ENCODE measurements at places on chromosomes 7 and 10.
A peak's percentile ranks its signal among the peaks of the same experiment; 100 is the strongest.

GRCh38 chr10:93420944-93421825 lies 60.9 kb downstream of the MYOF start:
- no peak for DNase-seq

DNA sequence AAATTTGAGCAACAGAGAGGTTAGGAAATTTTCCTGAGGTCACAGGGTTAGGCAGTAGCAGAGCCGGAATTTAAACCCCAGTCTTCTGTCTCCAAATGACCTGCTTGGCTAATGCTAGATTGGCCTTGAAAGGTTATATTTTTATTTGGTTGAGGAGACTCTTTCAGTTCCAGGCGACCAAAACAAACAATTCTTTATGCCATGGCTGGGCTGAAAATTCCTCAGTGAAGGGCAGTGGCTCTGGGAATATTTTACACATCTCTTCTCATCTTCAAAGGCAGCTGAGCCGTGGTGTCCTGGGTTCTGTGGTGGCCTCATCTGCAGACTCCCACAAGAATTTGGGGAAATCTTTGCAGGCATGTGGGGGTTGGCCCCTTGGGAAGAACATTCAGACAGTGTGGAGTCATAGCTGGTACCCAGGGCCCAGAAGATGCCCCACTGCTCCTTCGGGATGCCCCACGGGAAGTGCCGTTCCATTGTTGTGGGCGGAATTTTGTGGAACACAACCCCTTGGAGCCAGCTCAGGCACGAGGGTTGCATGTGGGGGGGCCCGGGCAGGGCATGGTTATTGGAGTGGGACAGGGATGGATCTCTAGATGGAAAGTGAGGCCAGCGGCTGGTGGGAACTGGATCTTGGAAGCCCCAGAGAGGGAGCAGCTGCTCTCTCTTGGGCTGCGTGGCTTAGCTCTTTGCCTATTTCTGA lies 33.2 kb downstream of the RPS24 start:
- no peak for DNase-seq

DNA sequence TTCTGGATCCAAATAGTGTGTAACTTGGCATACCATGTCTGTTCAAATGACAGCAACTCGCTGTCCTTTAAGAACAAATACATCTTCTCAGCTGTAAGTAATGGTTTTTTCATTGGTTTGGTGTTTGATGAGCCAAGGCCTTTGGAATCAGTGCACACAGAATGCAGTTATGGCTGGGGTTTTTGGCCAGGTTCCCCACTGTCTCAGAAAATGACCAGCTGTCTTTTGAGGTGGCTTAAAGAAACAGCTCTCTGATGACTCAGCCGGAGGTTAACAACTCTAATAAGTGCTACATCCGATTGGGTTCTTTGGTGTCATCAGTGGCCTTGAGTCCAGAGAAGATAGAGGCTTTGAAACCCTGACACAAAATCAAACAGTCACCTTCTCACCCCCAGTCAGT lies 688.4 kb downstream of the REEP3 start:
- peak; percentile 43 for DNase-seq

DNA sequence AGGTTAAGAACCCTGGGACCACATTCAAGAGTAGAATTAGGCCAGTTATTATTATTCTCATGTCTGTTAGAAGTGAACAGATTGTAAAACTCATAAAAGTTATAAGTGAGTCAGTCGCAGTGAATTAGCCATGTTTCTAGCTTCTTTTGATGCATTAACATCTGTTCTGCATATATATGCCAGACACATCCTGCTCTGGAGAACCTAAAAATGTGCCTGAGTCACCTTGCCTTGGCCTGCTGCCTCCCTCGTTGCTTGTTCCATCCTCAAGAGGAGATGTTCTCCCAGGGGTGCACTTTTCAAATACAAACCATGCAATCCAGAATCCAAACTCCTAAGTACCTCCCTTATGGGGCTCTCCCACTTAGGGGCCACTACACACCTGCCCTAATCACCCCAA lies 14.8 kb downstream of the TSPAN12 start:
- no peak for DNase-seq

- DNase-seq, result no peak
Measured at GRCh38 chr10:114694752-114695151, 36.7 kb upstream of the ABLIM1 start.

- DNase-seq, result no peak
Measured at GRCh38 chr7:12389089-12389700, 14.5 kb downstream of the VWDE start.

- DNase-seq, result no peak
Measured at GRCh38 chr7:53119514-53119941, 84.1 kb downstream of the POM121L12 start.

DNA sequence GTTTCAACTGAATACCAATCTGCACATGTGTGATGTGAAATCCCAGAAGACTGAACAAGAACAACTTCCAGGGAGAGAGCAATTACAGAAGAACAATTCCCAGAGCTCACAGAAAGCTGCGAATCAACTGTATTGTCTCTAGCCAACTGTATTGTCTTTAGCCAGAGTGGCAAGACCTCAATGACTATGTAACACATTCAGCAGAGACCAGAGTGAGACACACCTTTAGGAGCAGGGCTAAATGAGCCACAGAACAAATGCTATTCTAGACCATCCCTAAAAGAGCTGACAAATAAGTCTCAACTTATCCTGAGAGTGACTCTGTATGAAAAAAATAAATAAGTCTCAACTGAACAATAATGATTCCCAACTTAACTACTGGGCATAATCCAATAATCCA lies 72.0 kb downstream of the KMT2C start:
- no peak for DNase-seq

DNA sequence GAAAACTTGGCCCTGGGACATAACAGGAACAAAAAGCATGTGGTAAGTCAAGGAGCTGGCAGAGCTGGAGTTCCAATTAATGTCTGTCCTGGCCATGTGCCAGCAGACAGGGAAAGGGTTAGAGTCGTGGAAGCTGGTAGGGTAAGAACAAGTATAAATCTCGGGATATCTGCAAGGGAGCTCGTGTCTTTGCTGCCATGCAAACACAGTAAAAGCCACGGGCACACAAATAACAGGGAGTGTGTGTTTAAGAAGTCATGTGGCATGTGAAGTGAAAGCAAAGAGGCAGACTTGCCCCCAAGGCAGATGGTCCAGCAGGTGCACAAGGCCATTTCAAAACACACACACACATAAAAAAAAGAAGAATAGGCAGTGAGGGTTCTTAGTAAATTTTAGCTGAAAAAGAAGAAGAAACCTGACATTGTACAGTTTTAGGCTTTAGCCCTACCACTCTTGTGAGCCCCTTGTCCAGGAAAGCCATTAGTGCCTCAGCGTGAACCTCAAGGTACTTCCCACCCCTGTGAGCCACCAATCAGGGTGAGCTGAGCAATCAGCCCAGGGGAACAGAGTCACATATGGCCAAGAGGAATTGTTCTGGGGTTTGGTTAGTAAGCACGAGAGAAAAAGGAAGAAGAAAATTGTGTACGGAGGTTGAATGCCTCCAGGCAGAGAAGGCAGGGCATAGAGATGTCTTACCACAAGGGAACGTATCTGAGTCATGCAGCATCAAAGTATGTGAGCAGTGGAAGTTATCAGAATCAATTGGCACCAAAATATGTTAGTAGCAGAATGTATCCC lies 32.8 kb upstream of the ARHGAP12 start:
- peak; percentile 29 for DNase-seq

DNA sequence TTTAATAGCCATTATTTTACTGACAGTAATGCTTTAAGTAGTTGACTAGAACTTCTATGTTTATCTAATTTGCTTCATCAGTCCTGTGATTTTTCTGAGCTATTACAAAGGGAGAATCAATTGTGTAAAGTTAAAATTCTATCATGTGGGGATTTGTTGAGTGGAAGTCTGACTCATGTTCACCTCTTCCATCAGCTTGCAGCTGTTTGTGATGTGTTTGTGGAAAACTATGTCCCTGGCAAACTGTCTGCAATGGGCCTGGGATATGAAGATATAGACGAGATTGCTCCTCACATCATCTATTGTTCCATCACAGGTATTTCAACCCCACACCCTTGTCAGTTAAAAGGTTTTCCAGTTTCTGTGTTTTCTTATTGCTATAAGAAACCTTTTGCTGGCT lies 59.9 kb downstream of the SUGCT start:
- DNase-seq, result no peak

GRCh38 chr7:33217595-33217994 lies 88.2 kb downstream of the BBS9 start:
- DNase-seq, result no peak

- no peak for DNase-seq
Measured at GRCh38 chr7:44849259-44849884, 1.5 kb upstream of the H2AZ2 start.

DNA sequence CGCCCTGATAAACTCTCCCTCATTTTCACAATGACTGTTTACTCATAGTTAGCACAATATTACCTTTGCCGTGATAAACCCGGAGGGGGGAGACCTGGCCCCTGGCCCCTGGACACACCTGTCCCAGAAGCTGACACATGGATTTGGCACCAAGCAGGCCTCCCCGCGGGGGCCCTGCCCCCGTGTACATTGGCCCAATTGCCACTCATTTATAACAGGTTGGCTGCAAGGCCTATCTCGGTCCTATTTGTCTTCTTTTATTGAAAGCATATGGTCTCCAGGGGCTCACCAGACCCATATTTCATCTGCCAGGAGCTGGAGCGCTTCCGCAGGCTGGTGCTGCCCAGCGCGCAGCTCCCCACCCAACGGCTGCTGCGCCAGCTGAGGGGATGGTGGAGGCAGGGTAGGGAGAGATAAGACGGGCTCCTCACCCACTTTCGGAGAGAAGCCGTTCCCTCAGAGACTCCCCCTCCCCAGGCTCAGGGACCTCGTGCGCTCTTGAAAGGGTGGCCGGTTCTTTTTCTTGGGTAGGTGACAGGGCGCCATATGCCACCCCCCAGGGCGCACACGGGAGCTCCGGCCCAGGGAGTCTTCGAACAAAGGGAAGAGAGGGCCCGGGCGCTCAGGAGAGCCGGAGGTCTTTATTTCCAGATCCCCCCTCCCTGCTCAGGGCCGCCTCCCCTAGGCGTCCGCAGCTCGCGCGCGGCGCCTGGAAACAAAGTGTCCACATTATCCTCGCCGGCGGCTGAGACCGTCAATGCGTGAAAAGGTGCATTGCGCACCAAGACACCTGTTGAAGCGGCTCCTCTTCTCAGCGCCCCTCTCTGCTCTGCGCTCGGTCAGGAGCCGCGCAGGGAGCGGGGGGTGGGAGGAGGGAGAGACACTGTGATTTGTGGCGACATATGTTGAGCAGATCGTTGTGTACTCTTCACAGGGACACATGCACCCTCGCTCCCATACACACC lies 4.3 kb upstream of the NEUROG3 start:
- DNase-seq, result no peak

DNA sequence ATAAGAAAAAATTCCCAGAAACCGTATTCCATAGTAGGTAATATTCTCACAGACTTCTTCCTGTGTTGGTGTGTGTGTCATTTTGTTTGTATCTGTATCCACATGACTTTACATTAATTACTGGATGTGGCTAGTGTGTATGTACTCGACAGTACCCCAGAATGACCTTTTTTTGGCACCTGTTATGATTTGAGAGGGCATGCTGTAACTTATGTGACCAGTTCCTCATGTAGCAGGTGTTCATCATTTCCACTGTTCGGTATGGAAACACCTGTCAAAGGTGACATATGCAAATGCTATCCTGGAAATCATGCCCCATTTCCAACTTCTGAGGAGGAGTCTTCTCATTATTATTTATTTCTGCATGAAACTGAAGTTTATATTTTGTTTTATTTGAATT lies 89.3 kb downstream of the ZMYND11 start:
- DNase-seq, result no peak

GRCh38 chr10:33065111-33065510 lies 107.1 kb upstream of the ITGB1 start:
- DNase-seq, result no peak

GRCh38 chr7:23898619-23899018 lies 188.6 kb downstream of the STK31 start:
- DNase-seq, result no peak

DNA sequence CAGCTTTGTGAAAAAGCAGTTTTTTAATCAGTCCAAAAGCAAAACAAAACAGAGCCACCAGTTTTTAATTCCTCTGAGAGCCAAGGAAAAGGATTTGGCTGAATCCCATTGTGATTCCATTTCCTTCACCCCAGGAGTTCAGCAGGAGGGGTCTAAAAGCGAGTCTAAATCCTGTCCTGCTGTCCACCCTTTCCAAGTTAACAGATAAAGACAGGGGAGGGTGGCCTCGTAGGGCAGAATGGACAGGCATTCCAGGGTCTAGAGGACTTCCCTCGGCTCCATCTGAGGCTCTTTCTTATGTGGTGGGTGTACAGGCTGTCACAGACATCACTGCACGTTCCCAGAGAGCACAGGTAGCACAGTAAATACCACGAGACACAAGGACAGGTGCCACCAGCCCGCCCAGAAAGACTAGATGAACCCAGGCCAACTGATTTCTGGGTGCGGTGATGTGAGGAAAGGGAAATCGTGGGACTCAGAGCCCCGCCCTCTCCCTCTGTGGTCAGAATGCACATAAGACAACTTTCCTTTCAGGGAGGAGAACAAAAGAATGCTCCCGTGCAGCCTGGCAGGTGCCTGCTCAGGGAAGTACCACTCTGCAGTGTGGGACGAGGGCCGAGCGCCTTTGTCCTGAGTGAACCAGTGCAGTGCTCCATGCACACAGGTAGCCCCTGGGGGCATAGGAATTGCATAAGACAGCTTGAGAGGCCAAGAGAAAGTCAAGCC lies 119.7 kb downstream of the ABLIM1 start:
- DNase-seq, result no peak

- DNase-seq, result no peak
Measured at GRCh38 chr10:4717670-4718069, 108.3 kb upstream of the AKR1E2 start.

GRCh38 chr7:142516038-142516501 lies 233.2 kb upstream of the PRSS1 start:
- no peak for DNase-seq

- DNase-seq, result no peak
Measured at GRCh38 chr7:27600247-27600646, 62.4 kb downstream of the HIBADH start.

DNA sequence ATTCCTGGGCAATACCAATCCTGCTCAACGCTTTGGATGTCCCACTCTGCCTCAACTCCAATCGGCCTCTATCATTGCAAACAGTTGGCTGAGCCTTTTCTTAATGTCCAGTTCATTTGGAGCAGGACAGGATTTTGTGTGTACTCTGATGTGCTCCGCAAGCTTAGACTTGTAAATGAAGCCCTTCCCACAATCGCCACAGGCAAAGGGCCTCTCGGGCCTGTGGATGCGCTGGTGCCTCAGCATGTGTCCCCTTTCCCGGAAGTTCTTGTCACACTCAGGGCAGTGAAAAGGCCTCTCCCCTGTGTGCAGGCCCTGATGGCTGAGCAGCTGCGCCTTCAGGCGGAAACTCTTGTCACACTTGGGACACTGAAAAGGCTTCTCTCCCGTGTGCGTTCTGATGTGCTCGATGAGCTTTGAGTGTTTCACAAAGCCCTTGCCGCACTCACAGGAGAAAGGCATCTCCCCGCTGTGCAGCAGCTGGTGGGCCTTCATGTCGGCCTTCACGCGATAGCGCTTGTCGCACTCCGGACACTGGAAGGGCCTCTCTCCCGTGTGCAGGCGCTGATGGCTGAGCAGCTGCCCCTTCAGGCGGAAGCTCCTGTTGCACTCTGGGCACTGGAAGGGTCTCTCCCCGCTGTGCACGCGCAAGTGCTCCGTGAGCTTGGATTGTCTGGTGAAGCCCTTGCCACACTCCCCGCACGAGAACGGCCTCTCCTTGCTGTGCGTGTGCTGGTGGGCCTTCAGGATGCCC lies 20.0 kb downstream of the ZNF786 start:
- DNase-seq, result no peak
